Hematopoietic multipotent progenitor cell treated with erythropoietin and hydrocortisone succinate and interleukin-3 and kit ligand, for 17 days (in vitro differentiated cells): ENCODE measurements at places on chromosomes 11 and 22.
A peak's percentile ranks its signal among the peaks of the same experiment; 100 is the strongest.

DNA sequence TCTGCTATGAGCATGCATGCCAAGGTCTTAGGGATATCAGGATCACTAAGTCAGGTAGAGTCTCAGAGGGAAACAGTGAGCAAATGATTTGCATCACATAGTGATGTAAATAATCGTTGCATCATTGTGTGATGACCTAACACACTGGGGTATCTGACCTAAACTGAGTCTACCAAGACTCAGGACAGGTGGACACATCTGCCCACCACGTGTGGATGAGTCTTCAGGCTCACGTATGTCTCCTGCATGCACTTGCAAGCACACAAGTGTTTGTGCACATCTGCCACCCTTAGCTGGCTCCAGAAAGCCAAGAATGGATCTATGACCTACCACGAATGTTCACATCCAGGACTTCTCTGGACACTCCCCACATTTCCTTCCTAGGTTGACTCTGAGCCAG lies 111.2 kb downstream of the FEZ1 start:
- no peak for DNase-seq

GRCh38 chr11:127521413-127521812 lies 520.8 kb upstream of the KIRREL3 start:
- DNase-seq, result no peak

- DNase-seq, result no peak
These were observed 118.5 kb downstream of the ELP4 start for GRCh38 chr11:31628111-31628510.

DNA sequence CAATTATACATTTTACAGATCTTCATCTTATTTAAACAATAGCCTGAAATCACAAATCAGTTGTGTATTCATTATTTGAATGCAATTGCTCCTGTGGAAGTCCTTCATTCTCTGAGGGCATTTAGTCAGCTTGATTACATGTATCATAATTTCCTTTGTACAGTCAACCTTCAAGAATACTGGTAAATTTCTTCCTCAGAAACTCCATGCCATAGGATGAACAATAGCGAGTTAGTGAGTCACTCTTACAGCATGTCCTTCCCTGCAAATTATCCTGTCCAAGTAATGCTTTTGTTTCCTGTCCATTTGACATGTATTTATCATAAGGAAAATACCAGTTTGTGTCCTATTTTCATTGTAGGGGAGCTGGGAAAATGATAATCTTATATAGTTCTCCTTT lies 3.8 kb downstream of the OR10S1 start:
- no peak for DNase-seq

- DNase-seq, result no peak
These were observed 62.4 kb downstream of the PARVG start for GRCh38 chr22:44242946-44243724.

- DNase-seq, result no peak
These were observed 4.2 kb upstream of the SYT8 start for GRCh38 chr11:1830322-1831223.

- DNase-seq, result peak; percentile 68
These were observed 22.8 kb downstream of the NPAT start for GRCh38 chr11:108199446-108200321.

DNA sequence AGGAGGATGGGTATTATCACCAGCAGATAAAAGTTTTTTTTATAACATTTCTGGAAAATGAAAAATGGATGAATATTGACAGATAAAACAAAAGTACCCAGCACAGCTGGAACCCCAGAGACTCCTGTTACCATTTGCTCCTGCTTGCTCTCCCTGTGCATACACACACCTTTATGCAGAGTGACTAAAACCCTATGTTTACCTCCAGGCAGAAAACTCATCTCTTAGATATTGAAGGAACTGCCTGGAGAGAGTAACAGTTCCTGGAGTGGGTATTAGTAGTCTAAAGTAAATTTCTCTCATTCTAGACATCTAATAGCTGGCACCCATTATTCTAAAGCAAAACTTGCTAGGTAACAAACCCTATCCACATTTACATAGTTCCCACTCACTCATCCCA lies 38.0 kb downstream of the CYP2R1 start:
- DNase-seq, result no peak

GRCh38 chr11:95571718-95572260 lies 217.8 kb downstream of the FAM76B start:
- DNase-seq, result no peak

- DNase-seq, result no peak
These were observed 2.1 kb upstream of the PRR33 start for GRCh38 chr11:1893581-1894359.

- DNase-seq, result no peak
These were observed 154.9 kb downstream of the CACNA1I start for GRCh38 chr22:39725351-39726035.

GRCh38 chr11:58165504-58166106 lies 23.3 kb upstream of the OR9Q2 start:
- no peak for DNase-seq

DNA sequence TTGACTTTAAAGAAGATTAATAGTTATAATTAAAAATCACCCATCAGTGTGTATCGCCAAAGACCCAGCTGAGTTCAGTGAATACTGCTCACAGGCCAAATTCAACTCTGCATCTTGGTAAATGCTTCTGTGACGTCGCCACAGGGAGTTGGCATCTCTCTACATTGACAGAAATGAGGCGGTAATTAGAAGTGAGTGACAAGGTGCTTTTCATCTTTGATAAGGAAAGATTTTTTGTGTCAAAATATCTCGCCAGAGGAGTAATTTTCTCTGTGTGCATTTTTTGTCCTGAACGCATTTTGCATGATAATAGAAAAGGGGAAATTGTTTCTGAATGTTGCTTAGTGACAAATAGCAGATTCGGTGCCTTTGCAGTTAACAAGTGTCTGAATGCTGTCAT lies 345.8 kb downstream of the CNTN5 start:
- no peak for DNase-seq

GRCh38 chr11:10304495-10305261 lies at the start of gene ADM:
ADM (plus strand) TSS chr11:10305073; CDS start chr11:10305701, 628 bp downstream.
- peak; percentile 39 for DNase-seq
